H1 (cell line): ENCODE measurements at places on chromosomes 1 and 21. TPM values are rescaled to one million over a fixed set of nuclear protein-coding genes. Genes with fewer than 3 reads are reported as not detected.

DNA sequence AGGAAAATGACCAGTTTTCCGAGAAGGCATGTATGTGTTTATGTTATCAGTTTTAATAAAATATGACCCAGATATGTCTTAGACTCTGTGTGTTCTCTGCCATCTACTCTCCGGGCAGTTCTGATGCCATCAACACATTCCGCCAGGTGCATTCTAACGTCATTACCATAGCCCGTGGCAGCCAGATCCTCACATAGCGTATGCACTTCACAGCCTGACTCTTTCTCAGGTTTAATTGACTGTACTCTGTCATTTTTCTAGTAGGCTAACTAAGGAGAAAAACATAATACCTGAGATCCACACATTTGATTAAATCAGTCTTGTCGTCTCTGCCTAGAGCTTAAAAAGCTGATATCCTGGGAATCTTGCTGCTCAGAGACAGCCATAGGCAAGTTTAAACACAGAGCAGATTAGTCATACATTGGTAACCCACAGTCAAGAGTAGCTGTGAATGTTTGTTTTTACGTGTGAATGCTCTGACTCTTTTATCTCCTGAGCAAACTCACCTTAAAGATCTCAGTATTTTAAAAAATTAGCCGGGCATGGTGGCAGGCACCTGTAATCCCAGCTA, 175.9 kb downstream of the GREM2 start:
- no peak for DNase-seq

GRCh38 chr1:40044110-40044509, 3.6 kb downstream of the CAP1 start:
- DNase-seq: no peak

DNA sequence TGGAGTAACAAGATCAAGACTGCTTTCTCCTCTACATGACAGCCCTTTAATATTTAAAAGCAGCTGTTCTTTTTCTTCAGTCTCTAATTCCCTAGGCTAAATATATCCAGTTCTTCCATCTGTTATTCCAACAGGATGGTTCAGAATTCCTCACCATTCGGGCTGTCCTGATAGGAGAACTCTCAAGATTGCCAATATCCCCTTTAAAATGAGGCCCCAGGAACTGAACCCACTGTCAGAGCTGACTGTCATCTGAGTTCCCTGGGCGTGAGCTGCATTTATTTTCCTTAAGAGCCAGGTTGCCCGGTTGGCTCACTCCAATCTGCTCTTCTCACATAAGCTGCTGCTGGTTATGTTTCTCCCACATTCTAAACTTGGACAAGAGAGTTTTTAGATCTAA, 177.6 kb downstream of the MIS18A start:
- DNase-seq: no peak

DNA sequence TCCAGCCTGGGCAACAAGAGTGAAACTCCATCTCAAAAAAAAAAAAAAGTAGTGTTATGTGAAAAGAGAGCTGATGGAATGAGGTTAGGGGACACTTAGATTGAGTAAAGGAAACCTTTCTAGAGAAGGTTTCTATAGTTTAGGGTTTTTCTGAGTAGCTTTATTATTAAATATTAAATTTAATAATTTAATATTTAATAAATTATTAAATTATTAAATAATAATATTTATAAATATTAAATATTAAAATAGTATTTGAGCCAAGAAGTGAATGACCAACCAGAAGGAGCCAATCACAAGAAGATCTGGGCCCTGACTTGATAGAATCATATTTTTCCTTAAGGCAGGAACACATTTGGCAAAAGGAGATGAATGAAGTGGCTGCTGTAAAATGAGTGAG, 50.7 kb downstream of the ALG6 start:
- no peak for DNase-seq

DNA sequence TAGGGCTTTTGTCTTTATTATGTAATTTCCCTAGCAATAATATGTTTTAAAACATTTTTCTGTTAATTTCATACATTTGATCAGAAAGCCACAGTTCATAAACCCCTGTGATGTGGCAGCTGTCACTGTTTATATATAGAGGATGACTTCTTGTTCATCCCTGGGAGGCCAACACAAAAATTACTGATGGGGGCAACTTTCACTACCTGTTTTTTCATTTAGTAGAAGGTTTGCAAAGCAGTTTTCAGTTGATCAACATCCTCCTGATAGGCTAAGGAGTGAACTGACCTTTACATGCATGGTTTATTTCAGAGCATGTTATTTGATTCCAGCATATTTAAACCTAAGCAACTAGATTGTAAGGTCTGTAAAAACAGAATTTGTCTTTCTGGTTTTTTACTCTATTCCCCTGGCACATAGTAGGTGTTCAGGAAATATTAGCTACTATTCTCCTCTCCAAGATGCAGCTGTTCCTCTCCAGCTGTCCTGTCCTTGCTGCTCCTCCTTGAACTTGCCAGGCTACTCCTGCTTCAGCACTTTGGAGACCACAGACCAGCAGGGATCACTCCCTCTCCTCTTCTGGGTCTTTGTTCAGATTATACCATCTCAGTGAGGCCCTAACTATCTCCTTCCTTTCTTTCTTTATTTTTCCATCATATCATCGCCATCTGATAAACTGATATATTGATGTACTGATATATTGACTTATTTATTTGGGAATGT, 54.7 kb downstream of the ROR1 start:
- no peak for DNase-seq

DNA sequence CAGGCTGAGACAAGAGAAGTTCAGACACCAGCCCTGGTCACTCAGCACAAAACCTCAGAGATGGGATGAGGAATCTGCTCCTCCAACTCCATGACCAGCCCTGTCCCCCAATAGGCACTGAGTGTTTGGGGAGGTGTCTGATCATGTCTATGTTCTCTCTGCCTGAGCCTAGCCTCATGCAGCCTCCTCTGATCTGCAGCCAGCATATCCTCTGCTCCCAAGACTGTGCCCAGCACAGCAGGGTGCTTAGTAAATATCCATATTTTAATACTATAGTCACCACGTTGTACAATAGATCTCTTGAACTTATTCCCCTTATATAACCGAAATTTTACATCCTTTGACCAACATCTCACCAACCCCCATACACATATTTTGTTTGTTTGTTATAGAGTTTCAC, 202.9 kb downstream of the MATN1 start:
- peak; percentile 19 for DNase-seq

GRCh38 chr1:205032508-205032907, 10.5 kb upstream of the CNTN2 start:
- no peak for DNase-seq

DNA sequence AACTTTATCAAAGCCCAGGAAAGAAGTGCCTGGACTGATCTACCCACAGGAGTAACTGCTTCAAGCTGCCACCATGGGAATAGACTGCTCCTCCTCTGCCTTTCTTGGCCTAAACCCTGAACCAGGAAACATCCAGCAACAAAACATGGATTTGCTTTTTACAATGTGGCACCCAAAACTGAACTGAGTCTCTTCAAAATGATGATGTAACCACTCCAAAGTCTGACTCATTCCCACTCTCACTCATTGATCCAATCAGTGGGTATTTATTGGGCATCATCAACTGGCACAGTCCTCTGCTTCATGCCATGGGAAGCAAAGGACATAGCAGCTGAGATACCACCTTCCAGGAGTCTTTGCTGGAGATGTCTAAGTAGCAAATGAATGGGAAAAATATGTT, 23.5 kb downstream of the CYP4A22 start:
- no peak for DNase-seq

Gene KIF14
- 22.5 and 23.3 TPM in 2 replicates for total RNA-seq

Gene LCE2C
- total RNA-seq: not detected in 2 replicates
